ENCODE measurements at places on chromosomes 2 and 18.

DNA sequence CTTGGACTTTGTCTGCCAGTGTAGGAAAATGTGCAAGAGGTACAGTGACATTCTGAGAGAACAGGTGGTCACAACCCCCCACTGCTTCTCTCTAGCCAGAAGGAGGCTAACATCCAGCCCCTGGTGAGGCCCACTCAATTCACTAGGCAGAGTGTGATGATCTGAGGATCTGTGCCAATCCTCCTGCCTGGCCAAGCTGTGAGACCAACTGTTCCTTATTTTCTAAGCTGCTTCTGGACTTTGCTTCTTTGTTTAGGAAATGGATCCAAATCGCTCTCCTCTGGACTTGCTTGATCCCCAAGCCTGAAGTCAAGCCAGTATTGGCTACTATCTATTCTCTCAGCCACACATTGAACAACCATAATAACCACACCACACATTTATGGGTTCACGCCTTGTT lies 202.8 kb downstream of the PIK3C3 start:
- DNase-seq = no peak

DNA sequence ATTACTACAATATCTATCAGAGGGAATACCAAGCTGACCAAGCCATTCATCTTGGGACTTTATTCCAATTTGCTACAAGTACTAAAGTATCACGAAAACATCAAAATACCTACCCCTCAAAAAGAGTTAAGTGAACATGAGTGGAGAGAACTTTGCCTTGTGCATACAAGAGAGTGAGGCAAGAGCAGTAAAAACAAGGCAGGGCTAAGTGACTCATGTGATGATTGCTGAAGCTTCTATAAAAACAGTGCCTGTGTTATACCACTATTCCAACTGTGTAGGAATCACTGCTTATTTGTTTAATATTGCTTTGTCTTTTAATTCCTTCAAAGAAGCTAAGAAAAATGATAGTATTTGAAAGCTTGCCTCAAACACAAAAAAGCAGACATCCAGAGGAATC lies 61.2 kb downstream of the FARSB start:
- peak; percentile 44 for DNase-seq

DNA sequence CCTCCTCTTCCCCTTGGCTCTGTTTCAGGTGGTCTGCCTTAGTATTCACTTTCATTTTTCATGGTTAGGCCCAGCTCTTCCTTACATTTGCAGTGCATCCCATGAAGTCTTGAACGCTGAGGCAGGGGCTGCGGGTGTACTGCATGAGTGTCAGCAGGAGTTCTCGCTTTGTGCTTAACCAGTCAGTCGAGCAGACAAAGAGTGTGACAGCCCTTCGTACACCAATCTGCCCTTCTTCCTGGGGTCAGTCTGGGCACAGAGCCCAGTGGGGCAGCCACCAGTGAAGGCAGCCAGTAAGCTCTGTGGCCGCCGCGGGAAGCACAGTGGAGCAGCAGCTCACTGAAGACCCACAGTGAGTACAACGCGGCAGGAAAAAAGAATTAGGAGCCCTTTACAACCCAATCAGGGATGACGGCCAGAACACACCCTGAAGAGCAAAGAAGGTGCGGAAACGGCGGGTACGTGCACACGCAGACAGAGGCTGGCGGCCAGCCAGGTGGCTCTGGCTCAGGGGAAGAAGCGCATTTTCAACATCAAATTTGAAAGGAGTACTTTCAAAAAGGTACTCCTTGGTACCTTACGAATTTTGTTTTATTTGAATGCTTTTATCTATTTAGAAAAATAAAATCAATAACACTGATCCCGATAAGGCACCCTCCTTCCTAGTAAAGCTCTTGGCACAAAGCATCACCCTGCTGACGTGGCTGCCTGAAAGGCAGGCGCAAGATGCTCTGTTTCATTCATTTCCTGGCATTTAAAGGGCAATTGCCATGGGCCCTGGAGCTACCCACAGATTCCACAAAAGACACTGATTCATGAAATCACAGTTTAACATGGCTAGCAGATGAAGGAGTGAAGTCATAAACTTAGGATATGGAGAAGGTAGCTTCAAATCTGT lies 47.0 kb upstream of the SEMA4C start:
- DNase-seq = no peak

DNA sequence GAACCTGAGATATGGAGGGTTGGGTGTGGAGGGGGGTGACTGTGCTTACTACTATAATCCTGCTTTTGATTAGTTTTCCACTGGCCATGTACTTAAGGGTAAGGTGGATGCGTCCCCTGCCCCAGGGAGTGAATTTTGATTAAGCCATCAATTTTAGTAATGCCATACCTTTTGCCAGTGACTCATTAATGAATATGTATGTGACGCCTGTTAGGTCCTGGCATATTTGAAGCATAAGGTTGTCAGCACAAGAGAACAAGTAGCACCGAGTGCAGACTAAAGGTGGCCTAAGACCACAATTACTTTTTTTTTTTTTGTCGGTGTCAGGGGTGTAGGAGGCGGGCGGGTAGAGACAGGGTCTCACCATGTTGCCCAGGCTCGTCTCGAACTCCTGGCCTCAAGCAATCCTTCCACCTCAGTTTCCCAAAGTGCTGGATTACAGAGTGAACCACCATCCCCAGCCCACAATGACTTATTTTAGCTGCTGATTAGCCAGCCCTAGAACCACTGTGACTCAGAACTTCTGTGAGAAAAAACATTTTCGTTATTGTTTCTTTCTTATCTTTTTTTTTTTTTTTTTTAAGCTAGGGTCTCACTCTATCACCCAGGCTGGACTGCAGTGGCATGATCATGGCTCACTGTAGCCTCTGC lies 7.0 kb downstream of the TANC1 start:
- DNase-seq = no peak

GRCh38 chr2:162403884-162404283 lies 60.0 kb downstream of the GCA start:
- no peak for DNase-seq

GRCh38 chr2:171154348-171154747 lies 6.3 kb downstream of the TLK1 start:
- DNase-seq = no peak
